ENCODE measurements at places on chromosomes 13 and 19.

- DNase-seq: no peak
Observed at GRCh38 chr13:100460791-100461190, 127.8 kb downstream of the GGACT start.

DNA sequence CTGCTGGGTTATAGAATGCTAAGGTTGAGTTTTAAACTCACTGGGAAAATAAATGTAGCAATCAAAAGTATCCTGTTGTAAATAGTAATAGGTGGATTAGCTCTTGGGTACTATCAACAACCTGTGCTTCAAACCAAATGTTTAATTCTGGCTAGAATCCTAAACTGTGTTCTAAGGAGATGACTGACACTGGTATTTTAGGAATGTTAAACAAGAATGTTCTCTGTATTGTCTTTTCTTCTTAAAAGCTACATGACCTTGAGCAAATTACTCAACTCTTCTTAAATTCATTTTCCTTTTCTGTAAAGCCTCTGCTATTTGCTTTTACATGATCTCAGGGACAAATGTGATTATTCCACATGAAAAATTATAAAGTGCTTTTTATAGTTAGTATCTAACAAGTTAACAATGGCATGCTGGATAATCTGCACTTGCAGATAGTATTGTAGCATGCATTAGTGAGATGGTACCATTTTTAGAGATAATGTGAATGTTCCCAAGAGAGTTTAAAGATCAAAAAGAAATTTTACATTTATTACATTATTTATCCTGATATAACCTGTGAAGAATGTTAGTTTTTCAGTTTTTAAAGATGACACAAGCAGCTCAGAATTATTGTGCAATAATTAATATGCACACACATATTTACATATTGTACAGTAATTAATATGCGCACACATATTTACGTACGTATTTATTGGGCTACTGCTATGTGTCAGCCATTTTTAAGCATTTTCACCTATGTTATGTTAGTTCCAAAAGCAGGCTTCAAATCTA, 13.6 kb upstream of the EPSTI1 start:
- no peak for DNase-seq

DNA sequence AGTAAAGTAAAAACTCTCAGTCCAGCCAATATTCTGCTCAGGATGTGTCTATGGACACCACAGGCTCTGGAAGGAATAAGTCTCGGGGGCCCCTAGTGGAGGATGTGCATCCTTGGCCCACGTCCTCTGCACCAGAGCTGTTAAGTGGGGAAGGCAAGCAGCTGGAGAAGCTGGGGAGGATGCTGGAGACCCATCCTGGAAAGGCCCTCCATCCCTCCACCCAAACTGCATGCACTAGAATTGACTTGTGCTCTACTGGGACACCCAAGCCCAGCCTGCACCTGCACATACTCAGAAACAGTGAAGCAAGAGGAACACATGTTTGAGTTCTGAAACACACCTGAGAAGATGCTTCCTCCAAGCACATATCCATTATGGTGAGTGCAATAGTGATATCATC, 307.8 kb downstream of the TSHZ3 start:
- no peak for DNase-seq

DNA sequence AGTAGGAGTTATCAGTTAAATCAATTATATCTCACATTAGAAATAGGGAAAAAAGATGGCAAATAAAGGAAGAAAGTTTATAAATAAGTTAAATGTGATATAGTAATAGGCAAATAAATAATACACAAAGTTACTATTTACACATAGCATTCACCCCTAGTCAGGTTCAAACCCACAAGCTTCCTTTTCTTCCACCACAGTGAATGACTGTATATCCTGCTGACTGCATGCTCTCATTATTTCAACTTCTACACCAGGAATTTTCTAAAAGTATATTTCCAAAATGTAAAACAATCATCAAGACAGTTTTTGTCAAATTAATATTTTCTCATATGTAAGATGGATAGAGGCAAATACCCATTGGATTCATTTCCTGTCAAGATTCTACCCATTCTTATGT, 548.6 kb upstream of the SLITRK5 start:
- DNase-seq: no peak

GRCh38 chr13:49258089-49258796, 10.5 kb downstream of the CDADC1 start:
- no peak for DNase-seq

- DNase-seq: no peak
Observed at GRCh38 chr19:40245506-40246128, 19.1 kb upstream of the CCNP start.

- DNase-seq: no peak
Observed at GRCh38 chr13:24680258-24680920, at the start of gene ATP12A. Gene ATP12A (plus strand): TSS chr13:24680408. CDS start chr13:24680744, 336 bp downstream.

DNA sequence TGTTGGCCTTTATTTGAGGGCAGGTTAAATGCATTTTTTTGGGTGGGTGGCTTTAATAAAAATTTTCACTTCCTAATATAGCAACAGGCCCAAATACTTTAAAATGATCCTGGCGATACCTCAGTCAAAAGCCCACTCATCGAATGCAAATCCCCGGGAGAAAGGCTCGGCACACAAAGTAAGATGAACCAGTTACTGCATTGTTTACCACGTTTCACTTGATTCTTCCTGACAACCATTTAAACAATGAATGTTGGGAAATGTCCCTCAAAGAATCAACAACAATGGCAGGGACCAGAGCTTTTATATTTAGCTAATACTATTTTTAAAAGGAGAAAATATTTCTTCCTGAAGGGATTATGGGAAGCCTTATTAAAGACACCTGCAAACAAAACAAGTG, 187.7 kb downstream of the ABCC4 start:
- no peak for DNase-seq

- DNase-seq: no peak
Observed at GRCh38 chr19:54153731-54154326, 5.7 kb downstream of the LENG1 start.

GRCh38 chr19:10211061-10211460, 16.3 kb upstream of the DNMT1 start:
- DNase-seq: no peak

DNA sequence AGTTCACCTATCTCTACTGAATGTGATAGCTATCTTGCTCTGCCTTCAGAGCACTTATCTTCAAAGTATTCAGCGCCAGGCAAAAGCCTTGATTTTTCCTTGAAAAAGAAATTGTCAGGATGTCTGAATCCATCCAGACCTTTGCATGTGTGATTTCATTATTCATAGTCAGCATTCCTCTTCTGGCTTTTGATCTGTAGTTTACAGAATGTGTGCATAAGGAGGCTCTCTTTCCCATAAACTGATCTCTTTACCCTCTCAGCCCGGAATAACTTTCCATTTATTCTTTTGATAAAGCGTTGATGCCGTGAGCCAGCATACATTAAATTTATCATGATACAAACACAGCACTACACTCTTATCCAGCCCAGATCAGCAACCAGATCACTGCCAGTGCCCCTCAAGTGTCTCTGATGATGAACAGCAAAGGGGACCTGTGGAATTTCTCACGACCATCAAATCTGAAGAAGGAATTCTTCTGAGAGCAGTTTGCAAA, 130.8 kb downstream of the DNAJC15 start:
- no peak for DNase-seq

GRCh38 chr19:34461375-34462100, 20.0 kb upstream of the WTIP start:
- peak; percentile 34 for DNase-seq

- no peak for DNase-seq
Observed at GRCh38 chr13:22428188-22428828, 752.5 kb upstream of the SGCG start.

GRCh38 chr19:5127717-5128116, 158.8 kb downstream of the KDM4B start:
- DNase-seq: no peak

DNA sequence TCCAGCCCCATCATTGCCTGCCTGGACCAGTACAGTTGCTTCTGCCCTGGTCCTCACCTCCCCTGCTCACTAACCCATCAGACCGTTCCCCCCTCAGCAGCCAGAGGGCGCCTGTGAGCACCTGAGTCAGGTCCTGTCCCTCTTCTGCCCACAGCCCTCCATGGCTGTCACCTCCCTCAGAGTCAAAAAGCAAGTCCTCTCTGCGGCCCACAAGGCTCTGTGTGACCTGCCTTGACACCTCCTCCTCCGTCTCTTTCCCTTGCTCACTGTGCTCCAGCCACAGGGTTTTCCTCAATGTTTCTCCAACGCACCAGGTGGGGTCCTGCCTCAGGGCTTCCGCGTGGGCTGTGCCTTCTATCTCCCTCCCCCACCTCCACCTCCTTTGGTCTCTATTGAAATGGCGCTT, 29.4 kb upstream of the PTPRS start:
- no peak for DNase-seq

DNA sequence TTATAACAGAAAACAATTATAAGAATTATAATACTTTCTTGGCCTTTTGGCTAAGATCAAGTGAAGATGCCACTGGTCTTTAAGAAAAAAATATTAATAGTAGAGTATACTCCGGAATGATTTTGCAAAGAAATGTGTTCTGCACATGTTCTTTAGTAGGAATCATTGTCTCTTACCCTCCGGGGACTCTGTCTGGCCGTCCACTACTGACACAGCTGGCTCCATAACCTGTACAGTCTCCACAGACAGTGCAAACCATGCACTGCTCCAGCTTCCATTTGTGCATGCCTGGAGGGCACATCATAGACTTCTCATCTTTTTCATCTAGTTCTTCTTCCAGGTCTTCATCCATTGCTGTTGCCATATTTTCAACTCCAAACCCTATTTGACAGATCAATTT, 75.9 kb downstream of the MYCBP2 start:
- DNase-seq: no peak

DNA sequence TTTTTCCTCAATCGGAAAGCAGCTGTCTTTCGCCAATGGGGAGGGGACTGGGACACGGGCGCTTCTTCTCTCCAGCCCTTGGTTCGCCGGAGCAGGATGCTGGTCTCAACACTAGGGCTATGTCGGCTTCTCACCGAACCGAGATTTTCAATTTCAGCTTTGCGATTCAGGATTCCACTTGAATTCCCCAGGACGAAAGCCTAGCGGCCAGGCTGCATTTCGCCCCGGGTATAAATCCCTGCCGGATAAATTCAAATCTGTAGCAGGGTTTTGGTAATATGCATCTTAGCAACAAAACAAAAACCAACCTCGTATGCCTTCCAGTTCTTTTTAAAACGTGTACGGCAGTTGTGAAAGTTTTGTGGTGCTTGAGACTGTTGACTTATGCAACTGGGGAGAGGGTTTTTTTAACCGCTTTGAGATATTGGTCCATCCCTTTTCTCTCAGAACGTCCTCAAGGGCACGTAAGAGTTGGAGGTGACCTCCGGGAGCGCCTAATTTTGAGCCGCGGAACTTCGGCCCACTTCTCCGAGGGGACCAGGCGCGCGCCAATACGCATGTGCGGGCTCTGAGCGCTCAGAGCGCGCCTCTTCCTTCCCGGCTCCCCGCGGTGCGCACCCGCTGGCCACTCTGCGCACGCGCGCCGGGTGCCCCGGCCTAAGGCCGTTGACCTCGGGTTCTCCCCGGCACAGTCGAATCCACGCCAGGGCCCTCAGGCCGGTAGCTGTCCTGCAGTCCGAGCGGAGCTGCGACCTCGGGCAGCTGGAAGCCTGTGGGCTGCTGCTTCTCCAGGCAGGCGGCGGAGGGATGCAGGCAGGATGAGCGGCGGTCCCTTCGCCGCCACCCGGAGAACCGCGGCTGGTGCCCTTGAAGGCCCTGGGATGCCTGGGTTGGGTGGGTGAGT, 7.6 kb downstream of the POU4F1 start:
- DNase-seq: no peak

Measured in thoracic aorta (tissue), 2 donors.